ENCODE measurements at places on chromosomes 3 and 15. TPM values are rescaled to one million over a fixed set of nuclear protein-coding genes. Genes with fewer than 3 reads are reported as not detected.

DNA sequence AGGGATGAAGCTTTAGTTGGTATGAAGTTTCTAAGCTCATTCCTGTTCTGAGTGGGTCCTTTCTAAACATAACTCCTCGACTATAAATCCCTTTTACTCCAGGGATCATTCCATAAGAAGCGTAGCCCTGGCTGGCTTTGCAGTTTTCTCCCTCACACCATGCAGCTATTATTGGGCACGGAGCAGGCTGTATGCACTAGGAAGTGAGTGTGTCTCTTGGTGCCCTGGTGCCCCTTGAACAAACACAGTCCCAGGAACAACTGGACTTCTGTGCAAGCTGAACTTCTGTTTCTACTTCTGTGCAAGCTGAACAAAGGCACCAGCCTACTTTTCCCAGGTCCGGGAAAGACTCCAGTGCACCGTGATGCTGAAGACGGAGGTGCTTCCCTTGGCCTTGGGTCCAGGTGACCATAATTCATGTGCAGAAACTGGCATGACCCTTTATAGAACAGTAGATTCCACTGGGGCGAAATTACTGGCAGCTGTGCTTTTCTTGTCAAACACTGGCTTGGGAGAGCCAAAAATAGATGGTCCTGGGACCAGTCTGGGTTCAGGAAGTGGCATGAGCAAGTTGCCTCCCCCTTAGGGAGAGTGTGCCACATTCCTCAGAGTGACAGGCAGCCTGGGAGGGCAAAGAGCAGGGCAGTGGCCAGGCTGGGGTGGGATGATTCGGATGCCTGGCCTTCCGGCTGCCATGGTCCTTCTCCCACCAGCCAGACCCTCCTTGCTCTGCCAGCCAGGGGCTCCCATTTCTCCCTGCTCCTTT lies 127.2 kb downstream of the SLCO3A1 start:
- DNase-seq, result no peak

- no peak for DNase-seq
These were observed 247.6 kb upstream of the C2CD4B start for GRCh38 chr15:62412686-62413085.

GRCh38 chr3:30353711-30354467 lies 252.5 kb upstream of the TGFBR2 start:
- DNase-seq, result no peak

Gene RHOV
- total RNA-seq, result 4.4 TPM

Gene CRABP1
- 2.8 TPM for total RNA-seq
